ENCODE measurements at places on chromosomes 11 and 22.
A peak's percentile ranks its signal among the peaks of the same experiment; 100 is the strongest.

- DNase-seq, result no peak
Observed at GRCh38 chr11:94649254-94649653, 82.1 kb downstream of the PIWIL4 start.

- DNase-seq, result peak; percentile 62
Observed at GRCh38 chr22:21726650-21727049, 8.9 kb downstream of the YPEL1 start.

DNA sequence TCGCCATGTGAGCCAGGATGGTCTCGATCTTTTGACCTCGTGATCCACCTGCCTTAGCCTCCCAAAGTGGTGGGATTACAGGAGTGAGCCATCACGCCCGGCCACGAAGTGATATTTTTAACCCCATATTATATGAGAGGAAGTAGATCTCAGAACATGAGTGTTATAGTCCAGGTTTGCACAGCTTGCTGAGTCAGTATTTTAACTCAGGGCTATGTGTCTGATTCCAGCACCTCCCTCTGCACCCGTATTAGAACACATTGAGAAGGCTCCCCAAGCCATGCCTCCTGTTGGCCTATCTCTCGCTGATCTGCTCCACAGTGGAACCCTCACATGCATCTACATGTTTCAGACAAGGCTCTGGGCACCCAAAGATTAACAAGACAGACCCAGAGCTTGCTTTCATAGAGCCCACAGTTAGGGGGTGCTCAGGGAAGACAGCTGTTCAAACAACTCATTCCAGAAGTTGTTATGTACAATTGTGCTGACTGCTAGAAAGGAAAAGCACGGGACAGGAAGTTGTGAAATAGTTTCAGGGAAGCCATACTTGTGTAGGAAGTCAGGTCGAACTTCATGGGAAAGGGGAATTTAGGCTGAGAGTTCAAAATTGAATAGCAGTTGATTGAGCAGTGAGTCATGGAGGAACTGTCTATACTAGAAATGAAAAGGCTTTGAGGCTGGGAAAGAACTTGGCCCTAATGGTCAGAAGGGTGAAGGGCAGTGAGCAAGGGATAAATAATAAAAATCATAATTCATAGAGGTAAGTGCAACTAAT lies 49.3 kb upstream of the CLPB start:
- no peak for DNase-seq

- DNase-seq, result no peak
Observed at GRCh38 chr11:3197044-3197695, 21.4 kb downstream of the MRGPRG start.

DNA sequence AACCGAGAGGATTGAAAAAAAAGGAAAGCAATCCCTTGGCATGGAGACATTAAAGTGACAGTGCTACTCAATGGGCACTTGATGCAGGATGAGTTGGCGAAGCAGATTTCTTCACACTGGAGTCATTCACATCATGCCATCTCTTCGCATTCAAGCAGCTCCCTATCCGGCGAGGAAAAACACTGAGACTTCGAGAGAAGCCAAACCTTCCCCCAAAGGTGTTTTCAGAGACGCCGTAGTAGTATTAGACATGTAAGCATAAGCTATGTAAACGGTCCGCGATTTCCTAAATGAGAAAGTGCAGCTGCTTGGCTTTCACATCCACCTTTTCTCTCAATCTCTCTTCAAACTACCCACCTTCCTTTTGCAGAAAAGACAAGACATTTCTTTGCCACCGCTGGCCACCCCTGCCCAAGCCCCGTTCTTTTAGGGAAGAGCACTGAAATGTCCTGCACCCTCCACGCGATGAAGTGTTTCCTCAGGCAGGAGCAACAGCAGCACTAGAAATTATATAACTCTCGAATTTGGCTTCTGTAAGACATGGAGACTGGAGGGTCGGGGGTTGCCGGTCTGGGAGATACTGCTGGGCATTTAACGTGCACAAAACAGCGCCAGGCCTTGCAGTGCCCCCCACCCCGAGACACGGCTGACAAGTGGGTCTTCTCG lies at the start of gene DLG2:
TSS of gene DLG2 (minus strand) at position 13 of the 666 bp plus-strand sequence.
- no peak for DNase-seq

GRCh38 chr11:33505093-33505492 lies 195.5 kb downstream of the C11orf91 start:
- DNase-seq, result no peak

DNA sequence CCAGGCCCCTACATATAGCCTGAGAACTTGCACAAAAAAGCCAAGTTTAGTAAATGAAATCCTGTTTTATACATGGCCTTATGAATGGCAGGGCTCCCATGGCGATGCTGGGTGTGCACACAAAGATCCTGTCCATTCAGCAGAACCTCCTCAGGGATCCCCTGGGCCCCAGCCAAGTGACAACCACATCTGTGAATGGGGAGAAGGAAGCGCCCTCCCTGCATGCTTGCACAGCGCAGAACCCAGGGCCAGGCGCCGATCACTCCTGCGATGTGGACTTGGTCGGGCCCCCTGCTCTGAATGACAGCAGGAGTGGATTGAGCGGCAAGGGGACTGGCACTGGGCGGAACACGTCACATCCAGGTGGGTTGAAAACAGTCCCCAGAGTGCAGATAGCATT lies 4.5 kb upstream of the CDC42EP2 start:
- DNase-seq, result no peak

DNA sequence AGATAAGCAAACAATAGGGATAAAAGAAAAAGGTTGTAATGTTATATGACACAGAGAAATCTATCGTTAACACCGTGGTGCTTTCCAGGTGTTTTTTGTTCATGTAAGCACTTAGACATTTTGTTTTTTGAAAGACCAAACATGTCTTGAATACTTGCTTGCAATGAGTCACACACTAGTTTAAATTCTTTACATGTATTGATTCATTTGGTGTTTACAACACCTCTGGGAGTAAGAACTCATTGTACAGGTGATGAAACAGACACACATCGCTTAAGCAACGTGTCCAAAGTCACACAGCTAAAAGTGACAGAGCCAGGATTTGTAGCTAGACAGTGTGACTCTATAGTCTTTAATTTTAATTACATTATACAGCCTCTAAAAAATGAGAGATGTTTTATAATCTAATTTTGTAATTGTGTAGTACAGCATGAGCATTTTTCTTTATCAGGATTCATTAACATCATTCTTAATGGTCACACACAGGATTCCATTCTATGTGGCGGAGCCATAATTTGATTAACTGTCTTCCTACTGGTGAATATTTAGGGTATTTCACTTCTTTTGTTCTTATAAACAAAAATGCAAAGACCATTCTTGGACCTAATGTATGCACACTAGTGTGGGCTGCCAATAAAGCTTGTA lies 148.8 kb downstream of the DBX1 start:
- no peak for DNase-seq

DNA sequence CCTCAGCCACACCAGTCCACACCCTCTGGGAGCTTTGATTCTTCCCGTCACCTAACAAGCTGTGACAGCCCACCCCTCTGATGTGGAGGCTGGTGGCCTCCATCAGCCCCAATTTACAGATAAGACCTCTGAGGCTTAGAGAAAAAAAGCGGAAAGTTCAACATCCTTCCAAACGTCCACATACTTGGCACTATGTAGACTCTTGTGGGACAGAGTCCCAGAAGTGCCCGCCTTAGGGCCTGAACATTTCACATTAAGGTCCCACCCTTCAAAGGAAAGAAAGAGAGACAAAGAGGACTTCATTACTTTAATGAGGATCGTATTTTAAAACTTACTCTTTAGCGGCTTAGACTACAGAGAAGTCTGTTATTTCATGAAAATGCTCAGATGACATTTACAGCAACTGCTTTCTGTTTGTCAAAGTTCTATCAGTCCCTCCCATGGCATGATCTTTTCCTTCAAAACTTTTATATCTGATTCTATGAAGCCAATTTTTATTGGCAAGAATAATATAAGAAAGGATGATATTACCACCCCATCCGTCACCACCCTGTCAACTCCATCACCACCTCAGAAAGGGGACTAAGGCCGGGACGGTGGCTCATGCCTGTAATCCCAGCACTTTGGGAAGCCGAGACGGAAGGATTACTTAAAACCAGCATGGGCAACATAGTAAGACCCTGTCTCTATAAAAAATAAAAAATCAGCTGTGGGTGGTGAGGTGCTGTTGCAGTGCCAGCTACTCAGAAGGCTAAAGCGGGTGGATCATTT lies 15.7 kb upstream of the SCGB1A1 start:
- DNase-seq, result no peak

DNA sequence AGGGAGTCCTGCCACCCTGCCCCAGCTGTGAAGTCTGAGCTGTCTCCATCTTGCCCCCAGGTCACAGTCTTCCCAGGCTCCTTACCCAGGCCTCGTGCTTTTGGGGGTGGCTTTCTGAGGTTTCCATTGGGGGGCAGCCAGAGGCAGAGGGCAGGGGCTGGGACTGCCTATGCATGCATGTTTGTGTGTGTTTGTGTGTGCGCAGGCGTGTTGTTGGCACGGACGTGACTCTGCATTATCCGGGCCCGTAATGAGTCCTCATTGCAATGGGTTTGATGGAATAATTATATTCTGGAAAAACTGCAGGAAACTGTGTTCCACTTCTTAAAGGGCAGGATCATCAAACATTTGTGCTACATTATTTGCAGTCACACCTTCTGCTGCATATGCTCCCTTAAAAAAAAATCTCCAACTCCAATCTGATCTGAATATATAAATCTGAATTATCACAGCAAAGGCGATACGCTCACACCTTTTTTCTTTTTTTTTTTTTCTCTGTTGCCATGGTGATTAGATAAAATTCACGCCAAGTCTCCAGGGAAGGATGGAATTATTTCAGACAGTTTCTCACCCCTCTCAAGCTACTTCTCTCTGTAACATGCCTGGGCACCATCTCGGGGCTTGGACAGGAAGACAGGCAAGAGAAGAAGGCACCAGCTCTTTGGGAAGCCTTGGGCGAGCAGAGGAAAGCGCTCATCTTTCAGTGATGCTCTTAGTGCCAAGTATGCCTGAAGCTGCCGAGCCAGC lies 45.9 kb downstream of the DSCAML1 start:
- no peak for DNase-seq

DNA sequence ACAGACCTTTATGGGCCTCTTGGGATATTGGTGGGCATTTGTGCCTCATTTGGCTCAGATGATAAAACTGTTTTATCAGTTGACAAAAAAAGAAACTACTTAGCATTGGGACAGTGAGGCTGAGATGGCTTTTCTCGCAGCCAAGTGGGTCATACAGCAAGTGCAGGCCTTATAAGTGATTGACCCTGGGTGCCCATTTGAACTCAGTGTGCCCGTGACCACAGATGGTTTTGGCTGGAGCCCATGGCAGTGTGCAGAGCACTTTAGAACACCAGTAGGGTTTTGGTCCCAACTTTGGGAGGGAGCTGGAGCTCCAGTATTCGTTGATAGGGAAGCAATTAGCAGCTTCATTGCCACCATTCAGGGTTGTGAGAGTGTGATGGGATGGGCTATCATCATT lies 404.5 kb upstream of the LARGE1 start:
- DNase-seq, result no peak

DNA sequence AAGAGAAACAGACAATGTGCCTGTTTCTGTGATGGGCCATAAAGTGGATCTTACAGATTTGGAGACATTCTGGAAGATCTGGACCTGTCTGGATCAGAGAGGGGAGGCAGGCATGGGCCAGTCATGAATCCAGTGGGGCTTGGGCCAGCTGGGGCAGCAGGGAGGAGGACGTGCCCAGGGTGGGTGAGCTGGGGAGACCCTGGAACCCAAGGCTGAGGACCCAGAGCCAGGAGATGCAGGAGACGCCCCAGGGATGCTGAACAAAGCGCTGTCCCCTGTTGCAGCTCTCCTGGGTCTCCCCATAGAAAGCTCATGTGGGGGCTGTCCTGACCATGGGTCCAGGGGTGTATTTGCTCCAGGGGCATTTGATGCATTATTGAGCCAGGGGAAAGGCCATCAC lies 1.5 kb upstream of the APOBEC3A start:
- DNase-seq, result no peak

GRCh38 chr11:128884703-128885338 lies 6.3 kb upstream of the KCNJ5 start:
- DNase-seq, result peak; percentile 74

GRCh38 chr11:116210663-116211062 lies 562.1 kb downstream of the BUD13 start:
- DNase-seq, result no peak

- no peak for DNase-seq
Observed at GRCh38 chr11:117075186-117075585, 23.0 kb downstream of the SIK3 start.

DNA sequence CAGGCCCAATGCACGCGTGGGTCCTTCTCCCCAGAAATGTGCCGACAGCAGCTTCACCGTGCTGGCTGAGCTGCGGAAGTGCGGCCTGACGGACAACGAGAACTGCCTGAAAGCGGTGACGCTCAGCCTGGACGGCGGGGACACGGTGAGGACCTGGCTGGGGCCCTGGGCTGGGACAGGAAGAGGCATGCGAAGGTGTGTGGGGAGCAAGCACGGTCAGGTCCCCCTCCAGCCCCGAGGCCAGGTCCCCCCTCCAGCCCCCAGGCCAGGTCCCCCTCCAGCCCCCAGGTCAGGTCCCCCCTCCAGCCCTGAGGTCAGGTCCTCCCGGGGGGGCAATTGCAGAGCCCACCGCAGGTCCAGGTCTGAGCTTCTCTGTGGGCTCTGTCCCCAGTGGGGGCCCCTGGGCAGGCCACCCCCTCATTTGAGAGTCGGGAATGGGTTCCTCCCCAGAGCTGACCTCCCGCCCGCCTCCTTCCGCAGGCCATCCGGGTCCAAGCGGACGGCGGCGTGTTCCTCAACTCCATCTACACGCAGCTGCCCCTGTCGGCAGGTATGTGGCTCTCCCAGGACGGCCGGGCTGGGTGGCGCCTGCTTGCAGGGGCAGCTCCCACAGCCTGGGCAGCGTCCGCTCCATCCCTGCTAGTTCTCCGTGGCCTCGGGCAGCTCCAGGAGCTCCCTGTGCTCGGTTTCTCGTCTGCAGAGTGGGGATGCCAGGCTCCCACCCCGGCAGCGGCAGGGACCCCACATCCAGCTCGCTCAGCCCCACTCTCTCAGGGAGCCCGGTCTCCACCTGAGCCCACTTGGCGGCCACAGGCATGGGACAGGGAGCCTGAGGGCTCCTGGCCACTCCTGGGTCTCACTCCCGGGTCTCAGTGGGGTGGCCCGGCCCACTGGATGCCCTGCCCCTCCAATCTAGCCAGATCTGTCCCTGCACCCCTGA lies 7.9 kb downstream of the MUC5B start:
- no peak for DNase-seq

DNA sequence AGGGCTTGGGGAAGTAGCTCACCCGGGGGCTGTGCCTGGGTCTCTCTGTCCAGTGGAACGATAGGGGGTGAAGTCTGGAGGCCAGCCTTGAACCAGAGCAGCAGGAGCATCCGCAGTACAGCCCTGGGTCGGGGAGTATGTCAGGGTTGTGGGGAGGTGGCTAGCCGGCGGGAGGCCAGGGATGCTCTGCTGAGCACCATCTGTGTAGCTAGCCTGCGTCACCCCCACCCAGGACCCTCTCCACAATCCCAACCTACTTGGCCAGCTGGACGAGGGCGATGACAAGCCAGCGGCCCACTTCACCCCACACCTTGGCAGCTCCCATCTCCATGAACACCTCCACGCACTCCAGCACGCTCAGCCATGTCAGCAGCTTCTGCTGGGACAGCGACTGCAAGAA lies 2.2 kb downstream of the PEX16 start:
- DNase-seq, result no peak

DNA sequence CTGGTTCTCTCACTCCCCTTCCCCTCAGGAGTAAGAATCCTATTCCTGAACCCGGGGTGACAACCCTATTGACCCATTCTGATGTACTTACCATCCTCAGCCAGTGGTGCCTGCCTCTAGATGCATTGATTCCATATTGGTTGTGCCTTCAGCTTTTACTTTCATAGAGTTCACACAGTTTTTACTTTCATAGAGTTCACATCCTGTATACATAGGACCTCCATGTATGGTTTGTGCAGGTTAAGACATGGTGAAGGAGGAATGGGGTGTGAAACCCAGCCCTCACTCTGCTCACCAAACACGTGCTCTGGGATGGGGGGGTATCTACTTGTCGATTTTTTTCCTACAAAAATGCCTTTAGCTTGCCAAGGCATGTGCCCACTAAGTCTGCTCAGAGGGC lies 105.6 kb upstream of the TBCEL start:
- DNase-seq, result no peak
